ENCODE measurements at places on chromosomes 11 and 22.

DNA sequence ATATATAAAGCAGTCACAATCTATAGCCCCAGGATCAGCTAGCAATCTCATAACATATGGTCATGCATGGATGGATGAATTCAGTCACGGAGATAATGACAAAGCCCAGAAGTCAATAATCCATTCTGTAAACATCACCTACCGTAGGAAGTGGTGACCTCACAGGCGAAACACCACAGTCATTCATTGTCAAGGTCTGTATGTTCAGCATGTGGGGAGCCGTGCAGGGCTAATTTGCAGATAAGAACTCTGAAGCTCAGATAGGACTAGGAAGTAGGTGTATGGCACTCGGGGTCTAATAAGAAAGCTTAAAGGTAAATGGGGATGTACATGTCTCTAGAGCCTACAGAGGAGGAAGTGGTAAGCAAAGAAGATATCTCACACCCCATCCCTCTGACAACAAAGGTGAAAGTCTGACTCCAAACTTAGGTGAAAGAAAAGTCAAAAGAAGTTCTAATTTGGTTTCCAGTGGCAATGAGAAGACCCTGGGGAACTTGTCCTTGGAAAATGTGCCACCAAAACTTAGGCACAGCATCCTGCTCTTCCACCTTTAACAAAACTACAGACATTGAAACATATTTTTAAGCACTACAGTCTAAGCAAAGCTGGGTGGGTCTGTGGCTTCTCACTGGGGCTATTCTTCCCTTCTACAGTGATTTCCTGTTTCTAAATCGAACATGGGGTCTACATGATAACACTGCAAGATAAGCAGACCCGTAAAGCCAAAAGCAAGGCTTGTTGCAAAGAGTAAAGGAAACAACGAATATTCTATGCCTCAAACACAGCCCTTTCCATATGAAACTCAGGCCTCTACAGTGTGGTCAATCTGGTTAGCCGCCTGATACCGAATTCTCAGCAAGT, 5.2 kb downstream of the CRTAM start:
- DNase-seq = peak; percentile 58

- no peak for DNase-seq
Measured at GRCh38 chr22:24841261-24841660, 35.2 kb downstream of the SGSM1 start.

DNA sequence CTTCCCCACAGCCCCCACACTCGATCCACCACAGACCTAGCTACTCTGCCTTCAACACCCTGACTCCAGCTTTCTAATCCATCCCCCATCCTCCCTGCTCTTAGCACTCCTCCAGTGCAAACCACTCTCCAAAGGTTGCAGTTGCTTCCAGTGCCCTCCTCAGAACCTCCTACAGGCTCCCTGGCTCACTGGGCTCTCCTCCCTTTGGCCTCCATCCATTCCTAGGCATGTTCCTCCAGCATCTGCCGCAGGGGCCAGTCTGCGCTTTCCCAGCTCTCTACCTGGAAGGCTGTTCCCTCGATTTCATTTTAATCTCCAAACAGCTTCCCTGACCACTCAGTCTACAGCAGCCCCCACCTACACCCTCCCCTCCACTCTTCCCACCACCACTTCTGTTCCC, 133.8 kb downstream of the SPATA19 start:
- DNase-seq = no peak

- DNase-seq = no peak
Measured at GRCh38 chr11:46554213-46555147, 39.3 kb downstream of the AMBRA1 start.

DNA sequence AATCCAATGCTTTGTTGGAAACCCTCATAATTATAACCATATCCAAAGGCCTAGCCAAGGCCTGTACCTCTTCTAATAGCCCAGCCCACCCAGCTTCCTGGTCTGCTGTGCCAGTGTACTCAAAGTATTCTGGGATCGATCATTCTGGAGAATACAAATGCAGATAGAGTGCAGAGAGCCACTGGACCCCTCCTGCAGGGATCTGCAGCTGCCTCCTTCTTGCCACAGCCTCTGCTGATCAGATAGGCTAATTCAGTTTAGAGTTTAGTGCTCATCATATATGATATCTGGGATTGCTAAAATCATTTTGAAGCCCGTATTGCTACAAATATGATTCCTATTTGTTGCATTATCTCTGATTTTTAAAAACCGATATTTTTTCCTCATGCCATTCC, 17.5 kb downstream of the CASP5 start:
- DNase-seq = no peak

DNA sequence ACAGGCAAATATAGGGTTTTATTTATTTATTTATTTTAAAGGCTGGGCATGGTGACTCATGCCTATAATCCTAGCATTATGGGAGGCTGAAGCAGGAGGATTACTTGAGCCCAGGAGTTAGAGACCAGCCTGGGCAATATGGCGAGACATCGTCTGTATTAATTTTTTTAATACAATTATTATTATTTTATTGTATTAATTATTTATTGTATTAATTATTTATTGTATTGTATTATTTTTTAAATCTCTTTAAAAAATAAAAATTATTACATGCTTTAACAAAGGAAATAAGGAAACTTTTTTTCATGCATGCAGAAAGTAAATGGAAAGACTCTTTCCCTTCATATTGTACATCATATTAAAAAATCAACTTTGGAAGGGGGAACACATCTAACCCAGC, 3.5 kb downstream of the SCN3B start:
- no peak for DNase-seq

GRCh38 chr11:132158091-132158490, 787.7 kb downstream of the NTM start:
- DNase-seq = no peak

- DNase-seq = no peak
Measured at GRCh38 chr11:119709171-119709570, 19.8 kb downstream of the NECTIN1 start.

- no peak for DNase-seq
Measured at GRCh38 chr11:132084433-132084832, 714.0 kb downstream of the NTM start.

- DNase-seq = no peak
Measured at GRCh38 chr22:18157714-18158028, 7.7 kb downstream of the USP18 start.

DNA sequence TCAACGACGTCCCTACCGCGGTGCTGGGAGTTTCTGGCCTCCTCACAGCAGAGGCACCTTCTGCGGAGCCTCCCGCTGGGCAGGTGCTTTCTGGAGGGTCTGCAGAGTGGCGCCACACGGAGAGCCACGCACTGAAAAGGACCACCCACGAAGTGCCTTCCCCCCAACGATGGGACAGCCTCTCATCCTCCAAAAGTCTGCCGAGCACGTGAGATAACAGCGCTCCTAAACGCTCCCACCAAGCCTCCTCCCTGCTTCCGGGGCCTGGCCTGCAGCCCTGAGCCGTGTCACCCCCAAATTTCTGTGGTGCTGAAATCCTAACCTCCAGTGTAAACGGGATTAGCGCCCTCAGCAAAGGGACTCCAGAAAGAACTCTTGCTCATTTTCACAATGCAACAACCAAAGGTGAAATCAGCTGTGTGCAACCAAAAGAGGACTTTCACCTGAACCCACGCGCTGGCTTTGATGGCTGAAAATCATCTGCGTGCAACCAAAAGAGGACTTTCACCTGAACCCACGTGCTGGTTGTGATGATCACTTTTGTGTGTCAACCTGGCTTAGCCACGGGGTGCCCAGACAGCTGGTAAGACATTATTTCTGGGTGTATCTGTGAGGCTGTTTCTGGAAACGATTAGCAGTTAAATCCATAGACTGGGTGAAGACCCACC, 924.6 kb downstream of the BRD1 start:
- DNase-seq = no peak

DNA sequence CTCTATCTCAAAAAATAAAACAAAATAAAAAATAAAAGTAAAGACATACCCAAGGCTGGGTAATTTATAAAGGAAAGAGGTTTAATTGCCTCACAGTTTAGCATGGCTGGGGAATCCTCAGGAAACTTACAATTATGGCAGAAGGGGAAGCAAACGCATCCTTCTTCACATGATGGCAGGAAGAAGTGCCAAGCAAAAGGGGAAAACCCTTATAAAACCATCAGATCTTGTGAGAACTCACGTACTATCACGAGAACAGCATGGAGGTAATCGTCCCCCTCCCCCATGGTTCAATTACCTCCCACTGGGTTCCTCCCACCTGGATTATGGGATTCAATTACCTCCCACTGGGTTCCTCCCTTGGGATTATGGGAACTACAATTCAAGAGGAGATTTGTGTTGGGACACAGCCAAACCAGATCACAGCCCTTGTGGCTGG, 8.3 kb upstream of the SSTR3 start:
- no peak for DNase-seq

DNA sequence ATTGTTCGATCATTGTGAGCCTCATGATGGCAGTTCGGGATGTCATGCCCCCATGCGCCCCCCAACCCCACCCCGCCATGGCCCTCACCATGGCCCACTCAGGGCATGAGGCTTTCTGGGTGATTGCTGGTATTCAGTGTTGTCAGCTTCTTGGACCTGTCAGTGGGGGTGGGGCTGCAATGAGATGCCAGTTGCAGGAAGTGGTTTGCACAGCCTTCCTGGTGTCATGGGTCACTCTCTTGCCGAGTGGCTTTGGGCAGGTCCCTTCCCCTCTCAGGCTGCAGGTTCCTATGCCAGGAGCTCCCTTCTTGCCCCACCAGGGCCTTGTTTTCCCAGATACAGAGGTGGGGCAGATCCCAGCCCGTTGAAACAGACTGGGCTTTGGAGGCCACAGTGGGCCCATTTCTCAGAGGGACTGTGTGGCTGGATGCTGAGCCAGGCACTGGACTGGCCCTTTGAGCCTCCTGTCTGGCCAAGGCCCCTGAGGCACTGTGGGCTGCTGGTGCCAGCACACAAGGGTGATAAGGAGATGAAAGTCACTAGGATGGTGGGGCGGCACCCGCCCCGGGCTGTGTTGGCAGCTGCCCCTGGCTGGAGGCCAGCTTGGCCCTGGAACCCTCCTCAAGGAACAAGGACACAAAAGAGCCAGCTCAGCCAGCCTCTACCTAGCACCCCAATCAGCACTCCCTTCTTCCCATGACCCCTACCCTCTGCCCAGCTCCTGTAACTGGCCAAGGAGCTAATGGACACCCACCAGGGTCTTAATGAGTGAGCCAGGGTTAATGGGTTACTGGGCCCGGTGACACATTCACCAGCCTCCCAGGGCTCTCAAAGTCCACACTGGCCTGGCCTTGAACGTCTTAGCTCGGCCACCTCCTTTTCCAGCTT, 1.5 kb upstream of the GGT1 start:
- no peak for DNase-seq

DNA sequence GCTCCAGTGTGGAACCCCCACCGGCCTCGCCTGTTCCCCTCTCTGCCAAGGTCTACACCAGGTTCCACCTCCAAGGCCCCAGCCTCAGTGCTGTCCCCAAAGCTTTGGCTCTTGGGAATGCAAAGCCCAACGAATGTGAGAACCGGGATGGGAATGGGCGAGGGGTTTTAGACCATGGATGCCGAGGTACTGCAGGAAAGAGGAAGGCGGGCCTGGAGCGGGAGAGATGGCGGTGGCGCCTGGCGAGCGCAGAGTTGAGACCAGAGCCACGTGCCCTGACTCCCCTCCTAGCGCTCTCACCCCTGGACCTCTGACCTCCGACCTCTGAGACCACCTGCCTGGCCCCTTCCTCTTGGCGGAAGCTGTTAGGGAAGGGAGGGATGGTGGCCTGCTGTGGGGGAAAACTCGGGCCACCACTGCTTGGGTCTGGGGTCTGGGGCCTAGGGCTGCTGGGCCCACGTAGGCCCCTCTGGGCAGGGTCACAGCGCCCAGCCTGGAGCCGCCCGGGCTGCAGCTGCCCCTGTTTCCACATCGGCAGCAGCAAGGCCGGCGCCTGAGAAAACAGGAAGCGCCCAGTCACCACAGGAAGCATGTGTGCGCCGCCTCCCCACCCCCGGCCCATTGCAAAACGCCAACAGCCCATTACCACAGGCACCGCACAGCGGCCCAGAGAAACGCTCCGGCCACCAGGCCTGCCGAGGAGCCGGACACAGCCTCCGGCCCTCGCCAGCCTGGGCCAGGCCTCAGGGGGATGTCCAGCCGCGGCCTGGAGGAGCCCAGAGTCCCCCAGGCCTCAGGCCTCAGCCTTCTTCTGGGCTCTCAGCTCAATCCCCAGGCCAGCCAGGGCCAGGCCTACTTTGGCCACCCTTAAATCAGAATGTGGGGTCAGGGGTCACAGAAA, 13.8 kb upstream of the SLC39A13 start:
- DNase-seq = peak; percentile 55

DNA sequence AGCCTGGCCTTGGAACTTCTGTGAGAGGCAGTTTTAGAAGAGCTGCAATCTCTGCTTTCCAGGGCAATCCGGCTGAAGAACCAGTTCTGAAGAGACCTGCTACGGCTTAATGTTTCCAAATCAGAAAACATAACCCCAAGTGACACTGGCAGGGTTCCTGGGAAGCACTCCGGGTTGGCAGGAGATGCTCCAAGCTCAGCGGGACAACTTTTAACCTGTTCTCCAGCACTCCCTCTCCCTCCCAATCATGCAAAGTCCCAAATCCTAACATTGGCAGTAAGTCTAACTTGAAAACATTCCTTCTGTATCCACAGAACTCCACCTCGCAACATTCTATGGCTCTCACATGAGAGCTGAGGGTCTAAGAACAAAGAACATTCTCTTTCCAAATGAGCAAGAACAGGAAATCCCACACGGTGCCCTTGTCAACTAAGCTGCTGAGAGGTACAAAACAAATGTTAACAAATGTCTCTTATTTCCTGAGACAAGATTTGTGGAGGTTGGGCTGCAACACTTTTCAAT, 48.5 kb upstream of the MN1 start:
- no peak for DNase-seq

DNA sequence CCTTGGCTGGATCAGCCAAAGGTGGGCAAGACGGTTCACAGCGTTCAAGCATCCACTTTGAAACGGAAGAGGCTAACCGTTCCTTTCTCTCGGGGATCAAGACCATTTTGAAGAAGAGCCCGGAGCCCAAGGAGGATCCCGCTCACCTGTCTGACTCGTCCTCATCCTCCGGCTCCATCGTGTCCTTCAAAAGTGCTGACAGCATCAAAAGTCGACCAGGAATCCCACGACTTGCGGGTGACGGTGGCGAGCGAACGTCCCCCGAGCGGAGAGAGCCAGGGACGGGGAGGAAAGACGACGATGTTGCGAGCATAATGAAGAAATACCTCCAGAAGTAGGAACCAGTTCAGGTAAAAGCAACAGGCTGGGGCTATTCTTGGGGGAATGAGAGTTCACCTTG, 141.9 kb upstream of the SEZ6L start:
- no peak for DNase-seq

- no peak for DNase-seq
Measured at GRCh38 chr11:30326114-30326778, 3.3 kb downstream of the ARL14EP start.

DNA sequence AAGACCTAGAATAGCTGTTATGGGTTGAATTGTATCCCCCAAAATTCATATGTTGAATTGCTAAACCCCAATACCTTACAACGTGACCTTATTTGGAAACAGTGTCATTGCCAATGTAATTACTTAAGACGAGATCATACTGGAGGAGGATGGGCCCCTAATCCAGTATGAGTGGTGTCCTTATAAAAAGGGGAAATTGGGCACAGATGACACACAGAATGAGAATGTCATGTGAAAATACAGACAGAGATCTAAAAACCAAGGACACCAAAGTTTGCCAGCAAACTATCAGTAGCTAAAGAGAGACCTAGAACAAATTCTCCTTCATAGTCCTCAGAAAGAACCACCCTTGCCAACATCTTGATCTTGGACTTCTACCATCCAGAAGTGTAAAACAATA, 127.7 kb downstream of the ATXN10 start:
- no peak for DNase-seq

All from activated CD8-positive, alpha-beta memory T cell treated with anti-CD3 and anti-CD28 coated beads, Interleukin-2, amount 50 U/mL, for 4 hours (primary cell).